ENCODE measurements at places on chromosomes 16 and 17.

DNA sequence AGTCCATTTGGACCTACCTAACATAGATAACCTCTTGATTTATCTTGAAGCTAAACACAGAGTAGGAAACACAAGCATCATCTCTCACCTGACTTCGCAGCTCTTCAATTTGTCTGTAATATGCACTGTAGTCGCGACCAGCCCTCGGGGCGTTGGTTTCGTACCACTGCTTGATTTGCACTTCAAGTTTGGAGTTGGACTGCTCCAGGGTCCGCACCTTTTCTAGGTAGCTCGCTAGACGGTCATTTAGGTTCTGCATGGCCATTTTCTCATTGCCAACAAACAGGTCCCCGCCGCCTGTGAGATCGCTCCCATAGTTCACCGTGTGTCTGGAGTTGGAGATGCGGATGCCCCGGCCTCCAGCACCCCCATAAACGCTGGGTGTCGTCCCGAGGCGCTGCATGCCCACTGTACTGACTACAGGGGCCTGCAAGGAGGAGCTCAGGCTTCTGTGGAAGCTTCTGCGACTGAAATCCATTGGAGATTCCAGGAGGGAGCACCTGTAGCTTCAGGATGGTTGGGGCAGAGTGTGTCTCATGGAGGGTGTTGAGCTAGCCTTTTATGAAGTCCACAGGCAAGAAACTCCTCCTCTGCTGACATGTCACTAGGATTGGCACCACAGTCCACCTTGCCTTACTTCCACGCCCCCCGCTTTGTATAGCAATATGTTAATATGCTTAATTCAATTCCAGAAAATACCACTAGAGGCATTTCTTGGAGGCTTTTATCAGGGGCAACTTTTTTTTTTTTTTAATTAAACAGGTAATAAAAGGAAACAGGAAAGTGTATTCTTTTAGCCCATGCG is at the start of gene KRT20:
TSS of gene KRT20 (minus strand) at position 535 of the 805 bp plus-strand sequence. CDS start at position 478, 57 bp downstream.
- no peak for DNase-seq

DNA sequence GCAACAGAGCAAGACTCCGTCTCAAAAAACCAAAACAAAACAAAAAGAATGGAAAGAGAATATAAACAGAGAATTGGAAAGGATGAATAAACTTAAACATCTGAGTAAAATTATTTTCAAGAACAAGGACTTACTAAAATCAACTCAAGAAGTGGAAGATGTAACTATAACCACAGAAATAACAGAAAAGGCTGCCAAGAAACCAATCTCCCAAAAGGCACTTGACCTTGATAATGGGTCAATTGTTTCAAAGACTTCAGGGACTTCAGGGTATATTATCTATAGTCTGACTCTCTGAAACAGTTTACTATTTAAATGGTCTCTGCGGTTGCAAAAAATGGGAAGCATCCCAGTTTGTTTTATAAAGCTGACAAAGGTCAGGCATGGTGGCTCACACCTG is 35.1 kb downstream of the VPS53 start:
- DNase-seq = no peak

- DNase-seq = no peak
Measured at GRCh38 chr16:1656808-1657617, 21.1 kb upstream of the JPT2 start.

- peak; percentile 90 for DNase-seq
Measured at GRCh38 chr16:85238233-85238647, 126.0 kb upstream of the CIBAR2 start.

GRCh38 chr16:3266873-3267537 is 10.6 kb upstream of the MEFV start:
- peak; percentile 29 for DNase-seq

- DNase-seq = no peak
Measured at GRCh38 chr16:22320572-22321339, 23.5 kb downstream of the POLR3E start.

DNA sequence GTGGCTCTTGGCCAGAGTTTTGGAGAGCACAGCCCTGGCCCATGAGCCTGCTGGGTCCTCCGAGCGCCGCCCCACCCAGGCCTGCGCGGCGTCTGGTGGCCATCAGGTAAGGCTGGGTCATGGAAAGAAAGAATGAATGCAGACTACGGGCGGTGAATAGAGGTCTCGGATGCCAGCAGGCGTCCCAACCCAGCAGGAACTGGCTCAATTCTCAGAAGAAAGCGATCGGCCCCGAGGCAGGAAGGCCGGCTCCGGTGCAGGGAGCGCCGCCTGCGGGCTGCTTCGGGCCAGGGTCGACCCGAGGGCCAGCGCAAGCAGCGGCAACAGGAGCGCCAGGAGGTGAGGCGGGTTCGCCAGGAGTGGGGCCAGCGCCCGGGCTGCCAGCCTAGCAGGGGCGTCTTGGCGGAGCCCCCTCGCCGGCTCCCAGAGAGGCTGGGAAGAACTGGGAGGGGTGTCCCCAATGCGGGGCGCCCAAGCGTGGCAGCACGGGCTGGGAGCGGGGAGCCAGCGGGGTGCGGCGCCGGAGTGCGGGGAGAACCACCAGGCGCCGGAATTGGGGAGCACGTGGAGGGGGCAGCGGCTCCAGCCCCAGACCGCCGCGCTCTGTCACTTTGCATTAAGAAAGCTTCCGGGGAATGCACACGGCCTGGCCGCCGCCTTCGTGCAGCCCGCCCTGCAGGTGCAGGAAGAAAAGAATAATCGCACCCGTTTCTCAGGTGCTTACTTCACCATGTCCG is 7.1 kb upstream of the TMC5 start:
- DNase-seq = no peak

DNA sequence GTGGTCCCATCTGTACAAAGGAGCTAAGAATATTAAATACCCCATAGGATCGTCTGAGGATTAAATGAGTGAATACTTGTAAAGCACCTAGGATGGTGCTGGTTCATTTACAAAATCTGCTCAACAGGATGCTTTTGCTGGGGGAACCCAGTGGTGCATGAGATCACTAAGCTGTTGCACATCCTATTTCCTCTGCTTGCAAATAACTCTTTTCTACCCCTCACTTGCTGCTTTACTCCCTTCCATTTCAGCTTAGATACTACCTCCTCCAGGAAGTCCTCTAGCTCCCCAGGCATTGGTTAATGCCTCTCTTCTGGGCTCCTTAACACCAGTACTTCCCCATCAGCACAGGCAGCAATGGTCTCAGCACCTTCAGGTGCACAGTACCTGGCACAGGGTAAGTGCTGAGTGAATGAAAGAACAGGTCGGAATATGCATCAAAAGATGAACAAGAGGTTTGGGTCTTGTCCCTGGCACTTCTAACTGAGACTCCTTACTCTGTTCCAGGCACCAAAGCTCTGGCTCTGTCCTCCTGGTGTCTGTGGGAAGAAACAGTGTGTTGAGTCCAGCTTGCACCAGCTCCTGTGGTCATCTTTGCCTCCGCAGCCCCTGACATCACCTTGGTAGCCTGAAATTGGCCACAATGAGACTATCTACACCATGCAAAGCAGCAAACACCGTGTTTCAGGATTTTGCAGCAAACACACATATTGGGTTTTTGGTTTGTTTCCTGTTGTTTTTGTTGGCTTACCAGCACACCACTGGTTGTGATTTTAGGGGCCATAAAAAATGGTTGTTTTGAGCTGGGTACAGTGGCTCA is 24.1 kb upstream of the IL21R start:
- no peak for DNase-seq

DNA sequence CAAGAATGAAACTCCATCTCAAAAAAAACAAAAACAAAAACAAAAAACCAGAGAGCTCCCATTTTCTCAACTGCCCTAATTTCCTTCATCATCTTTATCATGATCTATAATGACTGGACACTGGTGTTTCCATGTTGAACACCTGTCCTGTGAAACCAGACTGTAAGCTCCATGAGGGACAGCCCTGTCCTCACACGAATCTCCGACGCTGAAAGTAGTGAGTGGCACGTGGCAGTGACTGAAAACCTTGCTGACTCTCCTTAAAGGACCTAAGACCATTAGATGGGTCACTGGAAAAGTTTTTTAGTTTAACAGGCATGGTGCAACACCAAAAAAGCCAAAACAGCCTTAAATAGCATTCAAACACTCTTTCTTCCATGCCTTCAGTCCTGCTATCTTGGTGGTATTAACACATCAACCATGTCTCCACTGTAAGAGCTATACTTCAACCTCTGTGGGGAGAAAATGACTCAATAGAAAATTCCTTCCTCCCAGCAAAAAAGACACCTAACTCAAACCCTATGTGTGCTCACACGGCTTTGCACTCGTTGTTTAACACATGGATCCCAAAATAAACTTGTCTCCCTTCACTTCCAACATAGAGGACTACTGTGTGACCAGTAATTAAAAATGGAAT is 8.3 kb downstream of the AXIN2 start:
- DNase-seq = no peak

Data from NCI-H446 (cell line).